ENCODE measurements at places on chromosomes 3 and 15. TPM values are rescaled to one million over a fixed set of nuclear protein-coding genes. Genes with fewer than 3 reads are reported as not detected.

DNA sequence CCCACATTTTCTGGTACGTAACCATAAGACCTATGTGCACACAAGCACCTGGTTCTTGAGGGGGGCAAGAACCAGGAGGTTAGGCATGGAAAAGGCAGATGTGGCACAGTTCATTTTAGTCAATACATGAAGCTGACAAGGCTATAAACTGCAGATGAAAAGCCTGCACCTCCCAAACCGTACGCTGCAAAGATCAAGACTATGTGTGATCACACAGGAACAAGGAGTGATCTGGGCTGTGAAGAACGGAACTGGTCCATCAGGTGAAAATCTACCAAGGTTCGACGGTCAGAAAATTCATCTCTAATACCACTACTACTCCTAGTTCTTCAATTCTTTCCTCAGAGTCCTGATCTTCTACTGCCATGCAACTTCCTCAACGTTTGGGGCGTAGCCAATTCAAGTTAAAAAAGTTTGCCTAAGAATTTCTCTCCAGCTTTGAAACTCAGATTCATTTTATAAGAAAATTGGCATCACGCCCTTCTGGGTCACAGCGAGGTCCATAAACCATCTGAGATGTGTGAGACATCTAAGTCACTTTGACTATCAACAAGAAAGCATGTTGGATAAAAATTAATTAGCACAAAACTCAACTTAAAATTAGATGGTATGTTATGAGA is 41.9 kb downstream of the PLD1 start:
- peaks cover 13% of the 10 kb centered on the region for H3K4me1 ChIP-seq
- H3K27me3 ChIP-seq: no peaks in the 10 kb centered on the region
- H3K36me3 ChIP-seq: no peaks in the 10 kb centered on the region
- H3K4me3 ChIP-seq: no peak overlapping the region
- peak overlapping the region; percentile 11 for H3K27ac ChIP-seq

DNA sequence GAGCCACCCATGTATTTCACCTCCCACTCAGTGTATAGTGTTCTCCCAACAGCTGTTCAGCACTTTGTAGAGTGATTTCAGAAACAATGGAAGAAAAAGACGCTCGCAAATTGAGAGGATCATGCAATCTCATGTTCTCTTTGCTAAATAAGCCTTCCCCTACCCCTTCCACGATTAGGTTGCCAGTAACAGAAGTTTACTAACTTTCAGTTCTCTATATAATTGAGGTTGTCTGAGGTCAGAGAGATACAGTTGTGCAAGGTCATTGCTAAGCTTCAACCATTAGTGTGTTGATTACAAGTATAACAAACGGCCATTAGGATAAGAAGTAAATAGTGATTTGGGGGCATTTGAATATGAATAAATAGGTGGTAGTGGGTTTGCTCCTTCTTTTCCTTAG is 99.6 kb downstream of the TUSC7 start:
- H3K36me3 ChIP-seq: no peaks in the 10 kb centered on the region
- H3K4me1 ChIP-seq: no peaks in the 10 kb centered on the region
- H3K4me3 ChIP-seq: no peak overlapping the region
- no peak overlapping the region for H3K27ac ChIP-seq
- no peaks in the 10 kb centered on the region for H3K27me3 ChIP-seq

DNA sequence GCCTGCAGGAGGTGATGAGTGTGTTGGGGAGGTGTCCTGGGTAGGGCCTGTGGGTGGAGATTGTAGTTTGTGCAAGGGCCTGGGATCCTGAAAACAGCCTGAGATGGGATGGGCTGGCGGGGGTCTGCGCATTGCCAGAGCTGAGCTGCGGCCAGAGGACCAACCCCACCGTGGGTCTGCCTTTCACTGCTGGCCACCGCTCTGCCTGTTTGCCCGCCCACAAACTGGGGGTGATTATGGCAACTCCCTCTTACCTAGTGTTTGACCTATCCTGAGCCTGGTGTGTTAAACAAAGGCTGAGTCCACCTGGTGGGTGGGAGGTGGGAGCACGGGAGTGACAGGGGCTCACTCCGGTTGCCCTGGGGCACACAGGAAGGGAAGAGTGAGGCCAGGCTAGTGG is 9.8 kb downstream of the ABTB1 start:
- peaks cover 4% of the 10 kb centered on the region for H3K4me1 ChIP-seq
- H3K27ac ChIP-seq: no peak overlapping the region
- H3K27me3 ChIP-seq: no peaks in the 10 kb centered on the region
- DNase-seq: no peak

DNA sequence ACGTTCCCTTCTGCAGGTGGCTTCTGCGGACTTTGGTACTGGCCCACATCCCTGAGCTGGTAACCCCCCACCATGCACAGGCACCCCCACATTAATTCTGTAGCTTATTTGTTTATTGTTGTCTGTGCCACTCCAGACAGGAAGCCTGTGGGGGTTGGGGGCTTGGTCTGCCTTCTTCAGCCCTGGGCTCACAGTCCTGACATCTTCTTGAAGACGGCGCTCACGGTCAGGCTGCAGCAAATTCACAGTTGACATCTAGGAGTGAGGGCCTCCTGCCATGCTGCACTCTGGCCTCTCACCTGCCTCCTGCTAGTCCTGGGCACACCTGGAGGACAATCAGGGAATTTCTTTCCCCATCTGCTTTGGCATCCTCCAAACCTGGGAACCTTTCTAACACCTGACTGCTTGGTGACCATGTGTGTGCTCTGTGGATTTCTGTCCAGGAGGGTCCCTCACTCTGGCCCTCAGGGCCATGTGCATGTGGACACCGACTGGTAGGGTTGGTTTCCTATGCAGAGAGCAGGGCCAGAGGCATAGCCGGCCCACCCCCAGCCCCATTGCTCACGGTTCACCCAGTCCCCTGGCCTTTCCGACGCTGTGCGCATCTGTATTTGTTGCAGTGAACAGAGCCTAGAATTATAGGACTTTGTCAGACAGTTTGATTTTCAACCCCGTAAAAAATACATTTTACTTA is 68.8 kb downstream of the APBA2 start:
- DNase-seq: no peak
- no peak overlapping the region for H3K4me3 ChIP-seq
- H3K4me1 ChIP-seq: peaks cover 4% of the 10 kb centered on the region
- H3K27ac ChIP-seq: no peak overlapping the region
- H3K36me3 ChIP-seq: no peaks in the 10 kb centered on the region

The CPLX3 gene
- total RNA-seq: not detected
